ENCODE measurements at places on chromosomes 4 and X.

DNA sequence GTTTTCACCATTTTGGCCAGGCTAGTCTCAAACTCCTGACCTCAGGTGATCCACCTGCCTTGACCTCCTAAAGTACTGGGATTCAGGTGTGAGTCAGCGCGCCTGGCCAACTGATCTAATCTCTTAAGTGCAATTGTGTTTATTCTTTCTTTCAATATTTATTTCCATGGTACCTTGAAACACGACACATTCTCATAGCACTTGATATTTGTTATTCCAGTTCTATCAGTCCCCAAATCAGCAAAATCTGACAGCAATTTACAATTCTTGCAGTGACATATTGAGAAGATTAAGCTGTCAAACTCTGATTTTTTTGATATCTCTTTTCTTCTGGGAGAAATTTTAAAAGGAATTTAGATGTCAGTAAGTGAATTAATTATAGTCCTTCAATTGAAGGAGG, 218.1 kb upstream of the FAT4 start:
- no peak for DNase-seq

DNA sequence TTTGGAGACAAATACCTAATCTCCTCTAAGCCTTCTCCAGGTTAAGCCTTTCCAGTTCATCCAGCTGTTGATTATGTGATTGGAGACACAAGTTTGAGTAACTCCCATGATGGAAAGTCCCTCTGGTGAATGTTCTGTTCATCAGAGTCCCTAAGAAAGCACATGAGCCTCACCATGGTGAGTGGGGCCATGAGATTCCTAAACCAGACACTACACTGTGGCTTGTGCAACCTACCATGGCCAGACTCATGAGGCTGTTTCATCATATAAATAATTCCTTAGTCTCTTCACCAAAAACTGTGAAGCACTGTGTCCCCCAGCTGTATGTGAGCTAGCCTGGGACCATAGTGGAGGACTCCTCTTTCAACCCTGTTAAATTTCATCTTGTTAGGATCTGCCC, 14.4 kb downstream of the PKD2 start:
- DNase-seq, result no peak

GRCh38 chrX:32847921-32848320, 363.4 kb downstream of the DMD start:
- no peak for DNase-seq

GRCh38 chr4:115090483-115091075, 22.8 kb downstream of the NDST4 start:
- DNase-seq, result no peak

GRCh38 chr4:152981278-152981677, 45.2 kb downstream of the FHDC1 start:
- DNase-seq, result no peak

DNA sequence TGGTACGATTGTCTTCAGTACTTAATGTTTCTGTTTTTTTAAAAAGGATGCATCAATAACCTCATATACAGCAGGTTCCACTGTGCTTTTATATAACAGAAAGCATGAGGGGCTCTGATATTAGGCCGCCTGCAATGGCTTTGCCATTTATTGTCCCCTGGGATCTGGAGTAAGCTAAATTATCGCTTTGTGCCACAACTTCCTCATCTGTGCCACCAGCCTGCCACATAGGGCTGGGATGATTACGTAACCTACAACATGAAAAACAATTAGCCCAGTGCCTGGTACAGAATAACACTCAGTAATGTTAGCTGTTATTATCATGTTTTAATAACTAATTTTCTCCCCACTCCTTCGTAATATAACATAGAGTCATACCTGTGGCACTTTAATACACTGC, 65.5 kb upstream of the TRIM2 start:
- no peak for DNase-seq

DNA sequence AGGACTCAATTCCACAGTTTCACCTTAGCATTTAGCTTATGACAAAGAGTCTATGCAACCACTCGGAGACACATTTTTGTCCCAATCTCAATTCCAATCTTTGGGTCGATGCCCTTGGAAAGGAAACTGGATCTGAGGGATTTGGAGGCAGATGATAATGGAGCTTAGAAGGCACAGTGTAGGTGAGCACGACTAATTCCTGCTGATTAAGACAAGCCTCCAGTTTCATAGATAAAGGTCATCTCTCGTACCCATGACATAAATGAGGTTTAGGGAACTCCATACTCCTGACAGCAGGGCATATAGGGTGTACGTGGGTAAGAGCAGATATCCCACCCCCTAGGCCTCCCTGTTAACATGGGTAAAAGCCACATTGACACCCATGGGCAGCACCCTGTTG, 24.4 kb upstream of the ZNF718 start:
- no peak for DNase-seq

- DNase-seq, result no peak
These were observed 2005.1 kb upstream of the AGA start for GRCh38 chr4:179447308-179447707.

- DNase-seq, result no peak
These were observed 120.7 kb upstream of the TRIM2 start for GRCh38 chr4:153083447-153083947.

DNA sequence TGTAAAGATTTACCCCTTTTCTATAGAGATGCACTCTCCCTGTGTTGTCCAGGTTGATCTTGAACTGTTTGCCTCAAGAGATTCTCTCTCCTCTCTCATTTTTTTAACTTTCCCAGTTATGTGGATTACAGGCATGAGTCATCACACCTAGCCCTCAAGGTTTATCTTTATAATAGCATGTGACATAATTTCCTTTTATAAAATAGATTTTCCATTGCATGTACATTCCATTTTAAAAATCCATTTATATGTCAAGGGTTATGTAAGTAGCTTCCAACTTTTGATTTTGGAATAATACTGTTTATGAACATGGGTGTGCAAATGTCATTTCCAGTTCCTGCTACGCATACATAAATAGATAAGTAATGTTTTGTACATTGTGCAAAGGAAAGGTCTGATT, 20.6 kb downstream of the ZNF721 start:
- no peak for DNase-seq

GRCh38 chrX:149849787-149850186, 31.2 kb upstream of the MAGEA8 start:
- no peak for DNase-seq

- no peak for DNase-seq
These were observed 17.4 kb downstream of the IRAK1 start for GRCh38 chrX:154002215-154002719.

DNA sequence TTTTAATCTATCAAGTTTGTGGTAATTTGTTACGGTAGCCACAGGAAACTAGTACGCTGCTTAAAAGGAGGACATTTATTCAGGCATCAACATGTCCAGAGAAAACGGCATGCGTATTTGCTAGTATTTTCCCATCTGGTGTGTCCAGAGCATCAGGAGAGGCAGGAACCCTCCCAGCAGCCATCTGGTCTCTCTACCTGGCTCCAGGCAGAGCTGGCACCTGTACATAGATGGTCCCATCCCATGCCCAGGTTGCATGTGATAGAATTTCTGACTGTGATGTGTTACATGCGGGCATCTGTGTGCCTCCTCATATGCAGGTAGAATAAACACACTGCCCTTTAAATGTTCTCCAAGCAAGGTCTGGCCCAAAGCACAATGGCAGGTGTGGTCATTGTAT, 57.9 kb upstream of the PAGE1 start:
- DNase-seq, result no peak

- DNase-seq, result no peak
These were observed 45.7 kb upstream of the GATB start for GRCh38 chr4:151806511-151806927.

Data from stimulated activated CD4-positive, alpha-beta T cell treated with anti-CD3 and anti-CD28 coated beads, Interleukin-15, amount 100 ng/mL, for 1 hour (primary cell).